ENCODE measurements at places on chromosomes 2 and 18.
A peak's percentile ranks its signal among the peaks of the same experiment; 100 is the strongest.

- DNase-seq, result no peak
Measured at GRCh38 chr2:55721596-55722215, 28.1 kb upstream of the PNPT1 start.

DNA sequence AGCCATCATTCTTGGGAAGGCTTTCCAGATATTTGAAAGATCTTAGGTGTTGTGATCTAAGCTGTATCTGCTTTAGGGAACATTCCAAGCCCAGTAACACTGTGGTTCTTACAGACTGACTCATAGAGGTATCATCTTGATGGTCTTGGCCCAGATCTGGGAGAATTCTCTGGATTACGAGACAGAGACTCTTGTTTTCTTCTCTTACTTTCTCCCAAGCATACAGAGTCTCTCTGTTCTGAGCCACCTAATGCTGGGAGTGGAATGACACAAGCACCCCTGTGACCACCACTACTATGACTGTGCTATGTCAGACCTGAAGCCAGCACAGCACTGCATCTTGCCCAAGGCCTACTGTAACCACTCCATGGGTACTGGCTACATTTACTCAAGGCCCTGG is 81.0 kb upstream of the EPAS1 start:
- no peak for DNase-seq

GRCh38 chr2:113223813-113224212 is 50.0 kb downstream of the PSD4 start:
- DNase-seq, result no peak

DNA sequence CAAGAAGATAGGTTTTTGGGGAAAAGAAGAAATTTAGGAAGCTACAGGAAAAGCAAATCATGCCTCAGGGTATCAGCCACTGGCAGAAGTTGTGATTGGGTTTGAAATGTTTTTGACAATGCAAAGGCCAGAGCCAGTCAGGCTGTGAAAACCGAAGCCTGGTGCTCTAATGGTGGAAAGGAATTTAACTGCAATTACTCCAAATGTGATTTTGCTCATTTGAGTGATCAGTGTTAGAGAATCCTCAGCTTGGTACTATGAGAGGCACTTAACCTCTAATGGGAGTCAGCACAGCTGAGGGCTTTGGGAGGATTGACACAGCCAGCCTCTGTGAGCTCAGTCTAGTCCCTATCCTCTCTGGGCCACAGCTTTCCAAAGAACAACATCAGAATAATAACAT is 176.5 kb downstream of the LRRTM1 start:
- no peak for DNase-seq

DNA sequence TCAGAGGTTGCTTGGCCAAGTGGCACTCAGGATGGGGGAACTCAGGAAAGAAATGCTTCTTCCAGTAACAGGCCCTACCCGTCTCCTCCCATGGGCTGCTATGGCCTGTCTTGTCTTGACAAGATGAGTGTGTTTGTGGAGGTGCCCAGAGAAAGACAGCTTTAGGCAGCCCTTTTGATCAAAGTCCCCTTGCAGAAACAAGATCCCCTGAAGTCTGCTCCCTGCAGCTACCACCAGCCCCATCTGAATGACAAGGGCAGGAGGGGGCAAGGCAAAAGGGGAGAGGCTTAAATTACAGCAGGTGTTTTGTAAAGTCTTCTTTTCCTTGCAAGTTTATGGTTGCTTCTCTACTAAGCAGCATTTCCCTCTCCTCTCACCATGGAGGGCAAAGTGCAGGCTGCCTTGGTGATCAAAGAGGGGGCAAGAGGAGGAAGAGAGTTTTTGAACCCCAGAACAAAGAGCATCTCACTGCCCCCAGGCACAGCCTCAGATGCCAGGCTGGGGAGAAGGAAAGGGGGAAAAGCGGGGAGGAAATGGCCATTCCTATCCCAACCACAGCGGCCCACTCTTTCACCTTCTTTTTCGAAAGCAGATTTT is 6.7 kb downstream of the EVA1A start:
- DNase-seq, result no peak

DNA sequence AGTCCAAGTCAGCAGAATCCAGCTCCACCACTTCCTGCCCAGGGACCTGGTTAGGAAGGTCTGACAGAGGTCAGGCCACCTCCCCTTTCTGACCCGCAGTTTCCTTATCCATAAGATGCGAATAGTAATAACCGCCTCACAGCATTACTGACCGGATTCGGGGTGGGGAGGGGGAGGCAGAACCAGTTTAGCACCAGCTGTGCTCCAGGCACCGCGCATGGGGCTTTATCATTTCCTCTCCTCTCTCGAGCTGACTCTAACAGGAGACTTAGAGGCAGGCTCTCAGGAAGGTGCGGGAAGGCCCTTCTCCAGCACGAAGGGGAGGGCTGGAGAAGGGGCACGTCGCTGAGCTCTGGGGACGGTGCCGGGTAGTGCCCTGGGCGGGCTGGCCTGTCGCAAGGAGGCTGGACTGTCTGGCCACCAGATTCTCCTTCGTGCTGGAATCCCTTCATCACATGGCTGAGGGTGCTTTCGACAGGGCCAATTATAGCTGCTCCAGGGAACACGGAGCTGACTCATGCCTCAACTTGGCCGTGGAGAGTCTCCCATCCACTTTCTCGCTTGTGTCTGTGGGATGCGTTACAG is 5.7 kb downstream of the EHD3 start:
- no peak for DNase-seq

DNA sequence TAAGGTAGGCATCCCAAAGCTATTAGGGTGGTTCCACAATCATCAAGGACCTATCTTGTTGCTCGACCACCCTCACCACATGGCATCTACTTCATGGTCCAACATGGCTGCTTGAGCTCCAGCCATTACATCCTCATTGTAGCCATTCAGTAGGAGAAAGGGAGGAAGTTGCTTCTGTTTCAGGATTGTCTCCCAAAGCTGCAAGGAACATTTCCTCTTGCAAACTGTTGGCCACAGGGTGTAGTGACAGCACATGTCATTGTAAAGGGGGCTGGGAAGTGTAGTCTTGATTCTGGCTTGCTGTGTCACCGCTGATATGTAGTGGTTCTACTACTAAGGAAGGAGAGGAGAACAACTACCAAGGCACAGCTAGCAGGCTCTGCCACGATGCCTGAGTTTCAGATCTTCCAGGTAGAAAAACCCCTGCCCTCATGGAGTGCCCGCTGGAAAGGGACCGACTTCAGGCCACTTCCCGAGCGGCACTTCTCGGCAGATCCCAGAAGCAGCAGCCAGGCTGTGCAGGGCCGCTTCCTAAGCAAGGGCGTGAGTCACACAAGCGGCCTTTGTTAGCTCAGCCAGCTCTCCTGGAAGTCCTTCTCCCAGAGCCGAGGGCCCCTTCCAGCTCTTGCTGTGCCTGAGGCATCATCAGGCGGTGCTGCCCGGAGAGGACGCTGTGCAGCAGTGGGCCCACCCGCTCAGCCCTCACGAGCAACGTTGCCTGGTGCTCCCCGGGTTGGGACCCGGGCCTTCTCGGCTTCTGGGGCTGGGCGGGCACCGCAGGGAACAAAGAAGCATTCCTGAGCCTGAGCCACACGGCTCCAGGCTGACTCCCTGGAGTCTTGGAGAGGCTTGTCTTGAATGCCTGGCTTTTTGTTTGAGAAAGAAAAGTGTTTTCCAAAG is 58.2 kb downstream of the HS6ST1 start:
- no peak for DNase-seq

- peak; percentile 69 for DNase-seq
Measured at GRCh38 chr2:40554665-40555294, 102.9 kb upstream of the SLC8A1 start.

DNA sequence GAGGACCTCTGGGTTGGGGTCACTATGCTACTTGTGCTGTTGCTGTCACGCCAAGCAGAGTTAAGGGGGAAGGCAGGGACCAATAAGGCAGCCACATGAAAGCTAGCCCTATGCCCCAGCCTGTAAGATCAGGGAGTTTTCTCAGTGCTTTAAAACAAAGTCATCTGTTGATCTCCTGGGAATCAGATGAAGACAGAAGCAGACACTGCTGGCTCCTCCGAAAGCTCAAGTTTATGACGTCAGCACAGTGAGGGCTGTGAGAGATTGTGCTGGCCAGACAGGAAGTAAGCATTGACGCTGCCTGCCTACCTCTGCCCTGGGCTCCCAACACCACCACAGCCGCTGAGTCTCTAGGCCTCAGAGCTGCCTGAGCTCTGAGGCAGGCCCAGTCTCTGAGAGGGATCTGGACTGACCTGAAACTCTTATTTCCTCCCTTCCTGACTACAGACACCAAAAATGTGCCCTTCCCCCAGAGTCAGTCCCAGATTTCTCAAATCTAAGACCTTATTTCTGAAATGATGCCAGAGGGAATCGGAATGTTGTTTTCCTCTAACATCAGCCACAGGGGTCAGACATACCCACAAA is 118.1 kb upstream of the EPAS1 start:
- peak; percentile 47 for DNase-seq

All from inflammatory macrophage treated with lipopolysaccharide for 4 hours (primary cell).